ENCODE measurements at places on chromosomes 1 and 21.
A peak's percentile ranks its signal among the peaks of the same experiment; 100 is the strongest.

DNA sequence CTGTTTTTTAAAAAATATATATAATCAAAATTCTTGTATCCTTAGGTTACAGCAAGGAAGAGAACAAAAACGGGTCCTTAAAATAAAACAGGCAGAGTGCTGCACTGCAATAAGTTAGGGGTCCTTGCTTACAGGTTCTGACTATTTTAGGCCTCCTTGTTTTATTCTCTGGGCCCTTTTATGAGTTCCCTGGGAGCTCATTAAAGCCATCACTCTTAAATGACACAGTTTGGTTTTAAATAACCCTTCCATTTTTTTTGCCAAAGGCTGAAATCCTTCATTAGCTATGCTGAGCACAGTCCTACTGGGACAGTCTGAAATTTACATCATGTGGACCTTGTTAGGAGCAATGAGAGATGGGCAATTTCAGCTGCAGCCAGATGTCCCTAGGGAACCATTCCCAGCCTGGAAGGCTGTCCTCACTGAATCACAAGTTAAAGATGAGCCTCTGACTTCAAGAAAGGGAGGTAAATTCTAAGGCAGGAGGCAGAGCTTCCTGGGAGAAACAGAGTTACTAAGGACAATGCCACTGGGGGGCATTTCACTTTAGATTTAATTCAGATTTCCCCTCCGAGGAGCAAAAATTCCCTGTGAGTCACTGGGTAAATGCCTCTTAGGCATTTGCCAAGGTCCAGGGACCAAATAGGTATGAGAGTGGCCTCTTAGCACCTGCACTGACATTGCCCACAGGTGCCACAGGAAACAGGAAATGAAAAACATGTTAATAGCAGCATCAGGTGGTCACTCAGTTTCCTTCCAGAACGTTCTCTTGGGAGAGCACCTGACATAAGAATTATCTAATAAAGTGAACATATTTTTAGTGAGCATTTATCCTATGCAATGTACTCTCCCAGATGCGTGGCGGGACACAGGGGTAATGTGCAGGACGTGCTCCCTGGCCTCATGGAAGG, 3.8 kb upstream of the MUL1 start:
- DNase-seq, result no peak

DNA sequence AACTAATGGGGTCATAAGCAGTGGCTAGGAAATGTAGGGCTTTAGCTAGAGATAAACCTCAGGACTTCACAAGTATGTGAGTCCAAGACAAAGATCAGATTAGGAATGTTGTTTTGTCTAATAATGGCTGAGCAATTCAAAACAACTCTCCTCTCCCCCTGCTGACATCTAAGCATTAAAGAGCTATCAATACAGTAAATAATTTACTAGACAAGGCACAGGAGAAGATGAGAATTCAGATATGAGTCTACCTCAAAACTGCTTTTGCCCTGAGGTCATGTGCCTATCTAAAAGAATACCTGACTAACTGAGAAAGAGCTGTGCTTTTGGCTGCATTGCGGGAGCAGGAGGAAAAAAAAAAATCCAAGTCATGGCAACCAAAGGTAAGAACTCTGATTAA, 86.8 kb downstream of the SPATA17 start:
- no peak for DNase-seq

GRCh38 chr1:228156515-228156881, 6.8 kb downstream of the GJC2 start:
- no peak for DNase-seq

DNA sequence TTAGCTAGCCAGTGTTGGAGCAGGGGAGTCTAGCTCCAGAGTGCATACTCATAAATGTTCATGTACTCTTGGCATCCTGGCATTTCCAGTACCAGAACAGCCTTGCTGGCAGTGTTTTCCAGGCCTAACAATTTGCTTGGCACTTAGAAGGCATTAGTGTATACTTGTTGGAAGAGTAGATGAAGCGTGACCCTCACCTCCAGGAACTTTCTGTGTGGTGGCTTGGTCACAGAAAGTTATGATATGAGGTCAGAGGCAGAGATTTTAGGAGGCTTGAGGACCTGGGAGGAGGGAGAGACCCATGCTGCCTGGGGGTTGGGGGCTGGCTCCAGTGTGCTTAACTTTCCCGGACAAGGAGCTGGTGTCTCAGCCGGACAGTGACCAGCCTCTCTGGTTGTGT, 52.7 kb upstream of the GCLM start:
- DNase-seq, result no peak

- no peak for DNase-seq
These were observed 89.7 kb downstream of the IGSF21 start for GRCh38 chr1:18197299-18197698.

- DNase-seq, result no peak
These were observed 24.4 kb upstream of the RGS5 start for GRCh38 chr1:163227126-163227525.

DNA sequence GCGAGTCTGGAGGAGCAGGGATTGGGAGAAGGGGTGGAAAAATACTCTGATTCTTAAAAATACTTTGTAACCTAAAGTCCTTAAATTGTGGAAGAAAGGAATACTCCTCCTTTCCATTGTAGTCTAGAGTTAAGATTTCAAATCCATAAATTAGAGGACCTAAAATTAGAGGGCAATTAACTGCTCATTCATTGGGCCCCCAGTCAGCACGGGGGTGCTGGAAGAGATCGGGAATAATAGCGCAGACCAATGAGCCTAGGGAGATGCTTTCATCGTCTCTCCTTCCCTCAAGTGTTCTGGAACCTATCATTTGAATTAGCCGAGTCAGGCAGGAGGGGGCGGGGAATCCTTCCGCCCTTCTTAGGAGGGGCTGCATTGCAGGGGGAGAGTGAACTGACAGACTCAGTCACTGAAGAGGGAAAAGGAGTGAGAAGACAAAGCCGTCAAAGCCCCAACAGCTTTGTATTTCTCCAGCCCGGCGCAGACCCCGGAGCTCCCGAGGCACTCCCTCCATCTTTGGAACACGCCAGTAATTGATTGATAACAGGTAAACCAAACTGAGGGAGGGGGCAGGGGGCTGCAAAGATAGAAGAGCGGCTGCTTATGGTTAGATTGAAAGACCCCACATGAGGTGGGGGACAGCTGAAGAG, at the start of gene MLLT11:
TSS of gene MLLT11 (plus strand) at position 391 of the 650 bp plus-strand sequence. CDS start 6,828 bp downstream, outside the sequence.
- peak; percentile 84 for DNase-seq

- no peak for DNase-seq
These were observed 23.7 kb upstream of the CSF3R start for GRCh38 chr1:36506276-36506920.

- no peak for DNase-seq
These were observed 4.2 kb downstream of the S100A6 start for GRCh38 chr1:153531638-153532037.

DNA sequence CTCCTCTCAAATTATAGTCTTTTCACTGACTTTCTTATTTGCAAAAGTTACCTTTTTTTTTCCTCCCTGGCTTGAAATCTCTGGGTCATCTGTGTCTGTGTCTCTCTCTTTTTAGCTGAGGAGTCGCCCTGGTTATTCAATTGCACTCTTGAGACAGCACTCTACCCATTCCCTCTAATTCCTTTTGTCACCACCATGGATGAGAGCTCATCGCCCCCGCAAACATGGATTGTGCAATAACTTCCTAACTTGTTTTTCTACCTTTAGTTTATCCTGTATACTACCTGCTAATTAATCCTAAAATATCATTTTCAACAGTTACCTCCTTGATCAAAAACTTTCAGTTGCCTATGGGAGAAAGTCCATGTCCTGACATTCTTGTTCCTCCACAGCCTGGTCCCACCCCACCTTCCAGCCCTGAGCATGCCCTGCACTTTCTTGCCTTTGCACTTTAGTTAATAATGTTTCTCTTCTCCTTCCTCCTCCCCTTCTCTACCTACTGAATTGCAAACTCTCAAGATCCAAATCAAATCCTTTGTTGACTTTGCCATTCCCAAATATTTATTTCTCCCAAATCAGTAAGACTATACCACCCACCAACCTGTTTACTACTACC, 110.4 kb upstream of the MAGI3 start:
- no peak for DNase-seq

DNA sequence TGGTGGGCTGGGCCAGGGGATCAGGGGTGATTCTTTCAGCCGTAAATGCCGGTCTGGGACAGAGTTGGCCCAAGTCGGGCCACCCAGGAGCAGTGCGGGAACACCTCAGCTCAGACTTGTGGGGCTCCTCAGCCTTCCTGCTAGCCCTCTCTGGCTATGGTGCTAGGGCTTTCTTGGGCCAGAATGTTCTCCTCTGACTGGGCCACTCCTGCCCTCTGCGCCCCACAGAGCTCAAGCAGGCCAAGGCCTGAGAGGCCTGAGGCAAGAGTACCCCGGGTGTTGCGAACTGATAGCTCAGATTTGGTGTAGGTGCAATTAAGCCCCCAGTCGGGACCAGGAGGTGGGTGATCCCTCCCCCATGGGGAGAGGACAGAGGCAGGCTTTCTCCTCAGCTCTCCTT, 51.8 kb downstream of the LGR6 start:
- DNase-seq, result no peak

- peak; percentile 8 for DNase-seq
These were observed 5.9 kb upstream of the NUF2 start for GRCh38 chr1:163315773-163316374.

DNA sequence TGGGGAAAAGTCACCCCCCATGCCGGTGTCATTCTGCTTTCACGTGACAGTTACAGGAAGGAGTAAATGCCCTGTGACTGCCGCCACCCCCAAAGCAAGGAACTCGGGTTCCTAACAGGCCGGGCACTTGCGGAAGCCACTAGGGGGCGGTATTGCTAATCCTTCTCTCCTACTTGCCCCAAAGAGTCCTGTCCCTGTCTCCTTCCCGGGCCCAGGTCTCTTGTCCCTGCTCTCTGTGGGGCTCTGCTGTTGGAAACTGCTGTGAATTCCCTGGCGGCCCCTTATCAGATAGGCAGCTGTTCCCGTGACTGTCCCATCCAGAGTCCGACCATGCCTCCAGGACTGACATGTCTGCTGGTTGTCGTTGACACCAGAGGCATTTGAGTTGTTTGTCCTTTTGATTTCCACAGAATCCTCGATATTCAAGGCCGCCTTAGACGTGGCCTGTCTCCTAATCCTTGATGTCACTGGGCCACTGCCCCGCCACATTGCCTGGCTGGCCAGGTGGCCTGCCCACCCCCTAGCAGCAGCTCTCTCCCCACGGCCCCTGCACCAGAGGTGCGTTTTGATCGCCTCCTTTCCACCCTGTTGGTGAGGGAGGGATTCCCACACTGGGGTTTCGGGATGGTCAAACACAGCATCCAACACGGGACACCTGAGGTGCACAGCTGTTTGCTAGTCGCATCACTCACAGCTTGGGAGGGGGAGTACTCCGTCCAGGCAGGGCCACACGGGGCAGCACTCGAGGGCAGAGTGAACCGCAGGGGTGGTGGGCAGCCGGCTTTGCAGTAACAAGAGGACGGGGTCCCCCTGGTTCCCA, 37.3 kb downstream of the CHAF1B start:
- DNase-seq, result peak; percentile 21

GRCh38 chr1:216997831-216998230, 274.6 kb upstream of the ESRRG start:
- no peak for DNase-seq

DNA sequence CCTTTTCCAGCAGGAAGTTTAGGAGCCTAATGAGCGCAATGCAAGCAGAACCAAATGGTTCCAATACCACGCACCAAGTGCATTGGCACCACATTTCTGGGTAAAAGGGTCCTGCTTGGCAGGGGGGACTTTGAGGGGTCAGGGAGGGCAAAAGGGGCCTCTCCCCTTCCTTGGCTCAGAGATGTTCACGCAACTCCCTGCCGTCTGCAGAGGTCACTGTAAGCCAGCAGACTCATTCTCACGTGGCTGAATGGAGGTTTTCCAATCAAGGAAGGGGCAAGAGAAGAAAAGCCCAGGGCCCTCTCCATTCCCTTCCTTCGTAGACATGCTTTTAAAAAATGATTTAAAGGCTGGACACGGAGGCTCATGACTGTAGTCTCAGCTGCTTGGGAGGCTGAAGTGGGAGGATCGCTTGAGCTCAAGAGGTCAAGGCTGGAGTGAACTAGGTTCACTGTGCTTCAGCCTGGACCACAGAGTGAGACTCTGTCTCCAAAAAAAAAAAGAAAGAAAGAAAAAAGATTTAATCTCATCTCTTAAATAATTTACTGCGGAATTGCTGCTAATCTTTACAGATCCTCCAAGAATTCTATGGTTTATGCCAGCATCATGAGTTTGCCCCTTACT, 80.3 kb downstream of the RUNX3 start:
- no peak for DNase-seq

DNA sequence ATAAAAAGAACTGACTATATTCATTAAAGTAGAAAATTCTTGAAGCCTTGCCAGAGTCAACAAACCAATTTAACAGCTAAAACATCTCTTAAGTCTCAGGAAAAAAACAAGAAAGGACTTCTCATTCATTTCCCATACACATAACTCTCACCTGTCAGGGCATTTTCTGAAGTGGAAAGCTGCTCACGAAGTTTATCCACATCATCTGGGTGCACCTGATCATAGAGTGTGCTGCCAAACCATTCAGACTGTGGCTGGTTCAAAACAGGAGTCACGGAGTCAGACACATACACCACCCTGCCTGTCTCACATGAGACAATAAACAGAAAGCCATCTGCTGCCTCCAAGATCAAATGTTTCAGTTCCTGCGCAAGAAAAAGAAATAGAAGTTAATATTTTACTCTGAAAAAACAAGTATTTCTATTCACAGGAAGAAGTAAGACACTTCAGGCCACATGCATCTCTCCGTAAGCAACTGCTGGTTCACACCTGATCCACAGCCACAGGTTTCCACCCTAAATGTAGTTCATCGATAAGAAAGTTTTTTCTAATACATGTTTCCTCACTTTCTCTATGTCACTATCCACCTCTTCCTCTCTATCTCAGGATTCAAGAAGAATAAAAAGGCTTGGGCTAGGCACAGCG, 28.2 kb upstream of the CTSK start:
- no peak for DNase-seq

GRCh38 chr1:203368624-203369451, 17.9 kb upstream of the FMOD start:
- no peak for DNase-seq

GRCh38 chr21:30612132-30612531, 1.6 kb downstream of the KRTAP6-1 start:
- no peak for DNase-seq

GRCh38 chr1:183780159-183780558, 24.8 kb upstream of the RGL1 start:
- no peak for DNase-seq

DNA sequence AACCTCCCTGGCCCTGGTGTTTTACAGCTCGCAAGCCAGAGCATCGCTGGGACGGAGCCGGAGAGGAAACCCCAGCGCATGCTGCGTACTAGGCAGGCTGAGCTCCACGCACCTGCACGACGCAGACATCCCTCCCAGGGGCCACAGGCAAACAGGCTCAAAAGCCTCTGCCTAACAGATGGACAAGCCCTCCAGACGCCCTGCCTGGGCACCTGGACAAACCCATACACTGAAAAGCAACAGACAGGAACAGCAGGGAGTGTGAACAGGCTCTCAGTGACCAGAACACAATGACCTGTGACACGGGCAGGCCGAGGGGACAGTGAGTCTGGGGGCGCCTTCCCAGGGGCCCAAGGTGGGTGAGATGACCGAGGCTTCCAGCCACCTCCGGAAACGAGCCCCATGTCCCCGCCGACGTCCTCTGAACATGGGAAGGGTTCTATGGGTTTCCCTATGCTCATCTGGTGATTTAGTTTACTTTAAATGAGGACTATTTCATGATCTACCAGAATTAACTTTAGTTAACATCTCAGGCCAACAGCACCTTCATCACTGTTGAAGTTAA, 40.3 kb downstream of the NPHP4 start:
- DNase-seq, result no peak

- DNase-seq, result peak; percentile 98
These were observed 262.6 kb upstream of the SGIP1 start for GRCh38 chr1:66271216-66271903.

Measured in SHP77 treated with DMSO at 0.1 percent for 48 hours (cell line).